Body of pancreas (tissue), 4 donors: ENCODE measurements at places on chromosomes 3 and 15. TPM values are rescaled to one million over a fixed set of nuclear protein-coding genes. Genes with fewer than 3 reads are reported as not detected.

DNA sequence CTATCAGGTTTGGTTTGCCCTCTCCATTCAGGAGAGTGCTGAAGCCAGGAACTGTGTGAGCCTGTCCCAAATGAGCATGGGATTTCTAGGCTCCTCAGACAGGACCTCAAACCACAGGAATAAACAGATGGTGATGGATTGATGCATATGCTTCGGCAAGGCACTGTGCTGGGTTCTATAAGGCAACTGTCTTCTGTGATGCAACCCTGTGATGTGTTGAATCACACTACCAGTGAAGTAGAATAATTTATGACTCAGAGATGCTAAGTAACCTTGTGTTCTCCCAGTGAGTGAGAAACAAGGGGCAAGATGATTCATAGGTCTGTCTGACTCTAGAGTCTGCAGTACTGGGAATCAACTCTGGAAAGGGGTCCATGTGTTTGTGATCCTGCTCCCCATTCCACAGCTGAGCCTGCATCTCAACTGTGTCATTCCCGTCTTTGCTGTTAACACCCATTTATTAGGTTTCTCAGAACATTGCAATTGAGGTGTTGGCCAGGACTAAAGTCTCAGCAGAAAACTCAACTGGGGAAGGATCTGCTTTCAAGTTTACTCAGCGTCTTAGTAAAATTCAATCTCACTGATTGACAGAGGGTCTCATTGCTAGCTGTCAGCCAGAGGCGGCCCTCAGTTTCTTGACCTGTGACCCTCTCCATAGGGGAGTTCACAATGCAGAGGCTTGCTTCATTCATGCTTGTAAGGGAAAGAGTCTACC, 510.1 kb upstream of the CFAP20DC start:
- no peaks in the 10 kb centered on the region for H3K36me3 ChIP-seq
- H3K27me3 ChIP-seq = no peaks in the 10 kb centered on the region

DNA sequence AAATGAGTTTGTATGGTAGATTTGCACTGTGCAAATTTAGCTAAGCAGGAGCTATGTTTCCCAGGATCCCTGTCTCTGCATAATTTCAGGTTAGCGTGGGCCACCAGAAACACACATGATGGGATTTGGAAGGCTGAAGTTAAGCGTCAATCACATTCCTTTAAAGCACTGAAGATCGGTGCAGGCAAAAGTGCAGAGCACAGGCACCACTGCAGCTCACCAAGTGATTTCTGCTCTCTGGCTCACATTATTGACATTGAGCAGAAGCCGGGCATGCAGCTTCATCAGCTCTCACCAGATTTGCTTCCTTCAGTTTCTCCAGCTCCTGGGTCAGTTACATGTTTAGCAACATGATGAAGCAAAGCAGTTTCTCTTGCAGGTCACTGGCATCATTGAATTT, 256.4 kb upstream of the TGFBR2 start:
- no peak overlapping the region for H3K4me3 ChIP-seq
- no peak overlapping the region for H3K27ac ChIP-seq
- no peaks in the 10 kb centered on the region for H3K4me1 ChIP-seq
- DNase-seq = no peak
- no peaks in the 10 kb centered on the region for H3K27me3 ChIP-seq

- H3K27ac ChIP-seq = no peak overlapping the region
- H3K4me1 ChIP-seq = no peaks in the 10 kb centered on the region
- no peaks in the 10 kb centered on the region for H3K36me3 ChIP-seq
- H3K4me3 ChIP-seq = no peak overlapping the region
- DNase-seq = no peak
These were observed 26.5 kb downstream of the FBXO40 start for GRCh38 chr3:121619691-121620090.

DNA sequence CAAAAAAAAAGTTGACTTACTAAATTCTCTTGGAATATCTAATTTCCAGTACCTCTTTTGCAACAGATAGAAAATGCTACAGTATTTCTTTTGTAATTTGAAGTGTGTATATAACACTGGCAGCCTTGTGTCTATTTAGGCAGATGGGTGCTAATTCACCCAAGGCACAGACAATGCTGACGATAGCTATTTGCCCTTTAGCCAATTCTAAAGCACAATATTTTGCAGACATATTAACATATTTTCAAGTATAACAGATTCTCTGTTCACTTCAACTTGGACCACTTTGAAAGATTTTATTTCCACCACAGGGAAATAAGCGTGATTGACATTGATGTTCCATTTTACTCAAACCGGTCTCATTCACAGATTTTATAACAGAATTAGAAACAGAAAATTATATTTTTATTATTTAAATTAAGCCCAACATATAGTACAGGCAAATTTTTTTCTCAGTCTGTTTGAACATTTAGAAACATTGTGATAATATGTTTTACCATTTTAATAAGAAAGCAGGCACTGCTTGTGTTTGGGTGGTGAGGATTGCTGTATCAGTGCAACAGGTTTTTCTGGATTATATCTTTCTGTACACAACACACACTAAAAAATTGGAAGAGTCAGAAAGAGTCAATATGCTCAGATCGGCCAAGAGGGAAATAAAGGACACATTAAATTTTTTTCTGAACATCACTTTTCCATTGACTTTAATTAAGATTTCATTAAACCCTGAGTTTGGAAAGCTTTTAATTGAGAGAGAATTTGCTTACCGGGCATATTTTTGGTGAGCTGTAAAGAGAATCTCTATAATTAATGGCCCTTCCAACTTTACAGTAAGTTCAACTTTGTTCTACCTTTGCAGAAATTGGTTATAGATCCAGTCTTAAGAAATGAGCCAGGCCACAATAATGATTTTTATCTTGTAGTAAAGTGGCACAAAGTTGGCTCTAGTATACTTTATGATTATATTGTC, 327.3 kb upstream of the NR2F2 start:
- no peaks in the 10 kb centered on the region for H3K36me3 ChIP-seq
- H3K27me3 ChIP-seq = no peaks in the 10 kb centered on the region
- DNase-seq = no peak
- H3K4me3 ChIP-seq = no peak overlapping the region
- H3K4me1 ChIP-seq = no peaks in the 10 kb centered on the region

The LEO1 gene
- 5.7 TPM for total RNA-seq

The DCBLD2 gene
- total RNA-seq = 22.4 TPM
